Activated CD4-positive, alpha-beta T cell treated with anti-CD3 and anti-CD28 coated beads for 48 hours (primary cell): ENCODE measurements at places on chromosomes 2 and 18.

DNA sequence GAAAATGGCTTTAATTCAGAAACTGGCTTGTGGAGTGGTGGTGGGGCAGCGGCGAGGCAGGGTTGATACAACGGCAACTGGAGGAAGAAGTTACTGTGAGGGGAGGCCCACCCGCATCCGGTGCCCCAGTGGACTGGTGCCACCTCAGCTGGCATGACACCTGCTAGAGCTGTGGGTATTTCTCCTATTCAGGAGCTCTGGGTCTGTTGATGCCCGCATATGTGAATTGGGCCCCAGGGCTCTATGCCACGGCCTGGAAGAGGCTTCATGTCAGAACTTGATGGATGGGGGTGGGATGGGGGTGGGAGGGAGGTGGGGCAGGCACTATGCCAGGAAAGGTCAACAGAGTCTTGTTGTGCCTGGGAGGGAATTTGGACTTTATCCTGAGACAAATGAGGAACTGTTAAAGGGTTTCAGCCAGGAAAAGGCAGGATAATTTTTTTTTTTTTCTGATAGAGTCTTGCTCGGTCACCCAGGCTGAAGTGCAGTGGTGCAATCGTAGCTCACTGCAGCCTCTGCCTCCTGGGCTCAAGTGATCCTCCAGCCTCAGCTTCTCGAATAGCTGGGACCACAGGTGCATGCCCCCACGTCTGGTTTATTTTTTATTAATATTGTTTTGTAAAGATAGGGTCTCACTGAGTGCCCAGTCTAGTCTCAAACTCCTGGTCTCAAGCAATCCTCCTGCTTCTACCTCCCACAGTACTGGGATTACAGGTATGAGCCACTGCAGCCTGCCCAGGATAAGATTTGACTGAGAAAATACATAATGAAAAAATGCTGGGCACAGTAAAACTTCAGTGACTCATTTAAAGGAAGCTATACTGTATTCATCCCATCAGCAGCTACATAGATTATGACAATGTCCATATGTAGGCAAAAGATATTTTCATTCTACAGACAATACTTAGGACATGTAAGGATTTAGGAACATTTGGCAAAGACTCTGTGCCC lies 52.6 kb downstream of the SH2D6 start:
- DNase-seq, result no peak

GRCh38 chr2:238513346-238513745 lies 86.6 kb downstream of the ASB1 start:
- peak; percentile 68 for DNase-seq

DNA sequence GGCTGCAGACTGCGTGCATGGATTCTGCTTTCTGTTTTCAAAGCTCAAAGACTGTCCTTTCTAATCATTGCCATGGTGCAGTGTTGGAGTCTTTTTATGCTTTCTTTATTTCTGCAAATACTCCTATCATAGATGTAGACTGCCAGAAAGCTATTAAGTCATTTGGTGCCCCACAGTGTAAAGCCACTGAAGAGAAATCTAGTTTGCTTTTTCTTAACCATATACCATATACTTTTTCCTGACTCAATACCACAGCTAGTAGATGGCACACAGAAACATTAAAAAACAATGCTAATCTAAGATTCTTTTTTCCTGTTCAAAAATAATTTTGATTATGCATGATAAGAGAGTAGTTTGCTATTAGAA lies 109.9 kb upstream of the RAB27B start:
- no peak for DNase-seq

DNA sequence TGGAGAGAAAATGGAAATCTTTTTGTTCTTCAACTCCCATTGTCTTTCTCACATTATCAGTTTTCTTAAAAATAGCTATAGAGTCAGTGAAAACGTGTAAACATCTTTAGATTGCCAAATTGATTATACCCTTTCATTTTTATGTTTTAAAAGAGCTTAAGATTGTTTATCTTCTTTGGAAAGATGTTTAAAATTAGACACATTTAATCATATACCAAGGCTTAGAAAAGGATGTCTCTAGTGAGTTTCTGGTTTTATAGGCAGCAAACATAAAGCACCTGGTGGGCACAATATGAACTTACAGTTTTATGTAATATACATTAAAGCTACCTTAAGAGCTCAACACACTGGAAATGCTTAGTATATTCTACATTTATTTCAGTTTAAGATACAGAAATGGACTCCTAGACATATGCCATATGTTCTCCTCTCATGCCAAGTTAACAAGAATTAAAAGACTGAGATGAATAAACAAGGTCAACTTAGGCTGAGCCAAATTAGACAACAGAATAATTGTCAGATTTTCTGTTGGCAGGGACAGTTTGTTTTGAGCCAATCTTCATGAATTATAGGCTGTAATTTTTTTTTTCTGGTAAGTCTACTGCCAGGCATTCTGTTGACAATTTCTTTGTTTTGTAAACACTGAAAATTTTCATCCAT lies 112.7 kb downstream of the OTX1 start:
- DNase-seq, result no peak

- no peak for DNase-seq
Observed at GRCh38 chr2:99216096-99216495, 35.1 kb downstream of the MRPL30 start.

DNA sequence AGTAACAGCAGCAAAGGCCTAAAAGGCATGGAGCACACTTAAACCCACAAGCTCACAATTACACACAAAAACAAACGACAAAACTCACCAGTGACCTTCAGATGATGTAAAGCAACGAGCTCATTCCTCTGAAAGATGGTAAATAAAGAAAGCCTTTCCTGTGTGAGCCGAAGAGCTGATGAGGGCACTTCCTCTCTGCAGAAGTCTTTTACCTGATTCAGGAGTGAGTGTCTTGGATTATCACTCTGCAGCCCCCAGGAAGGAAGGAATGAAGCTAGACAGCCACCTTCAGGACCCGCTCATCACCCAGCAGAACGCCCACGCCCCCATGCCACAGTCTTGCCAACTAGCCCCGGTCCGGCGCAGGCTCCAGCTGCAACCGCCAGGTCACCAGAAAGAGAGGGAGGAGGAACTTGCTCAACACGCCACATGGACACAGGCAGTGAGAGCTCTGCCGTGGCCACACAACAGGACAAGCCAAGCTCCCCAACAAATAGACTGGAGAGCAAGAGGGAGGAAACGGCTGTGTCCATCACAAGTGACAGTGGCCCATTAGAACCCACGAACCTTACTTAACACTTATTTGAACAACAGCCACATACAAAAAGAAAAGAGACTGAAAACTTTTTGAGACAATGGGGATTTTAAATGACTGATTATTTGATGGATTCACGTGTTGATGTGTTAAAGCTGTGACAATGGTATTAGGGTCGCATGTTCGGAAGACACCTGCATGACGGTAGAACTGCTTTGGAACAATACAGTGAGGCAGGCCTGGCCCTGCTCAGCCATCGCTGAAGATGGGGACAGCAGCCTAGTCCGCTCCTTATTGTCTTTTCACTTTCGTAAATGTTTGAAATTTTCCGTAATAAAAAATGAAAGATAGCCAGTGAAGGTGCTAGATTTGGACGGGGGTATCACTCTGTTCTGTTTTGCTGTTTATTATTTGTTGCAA lies 127.3 kb downstream of the HDAC4 start:
- peak; percentile 2 for DNase-seq

DNA sequence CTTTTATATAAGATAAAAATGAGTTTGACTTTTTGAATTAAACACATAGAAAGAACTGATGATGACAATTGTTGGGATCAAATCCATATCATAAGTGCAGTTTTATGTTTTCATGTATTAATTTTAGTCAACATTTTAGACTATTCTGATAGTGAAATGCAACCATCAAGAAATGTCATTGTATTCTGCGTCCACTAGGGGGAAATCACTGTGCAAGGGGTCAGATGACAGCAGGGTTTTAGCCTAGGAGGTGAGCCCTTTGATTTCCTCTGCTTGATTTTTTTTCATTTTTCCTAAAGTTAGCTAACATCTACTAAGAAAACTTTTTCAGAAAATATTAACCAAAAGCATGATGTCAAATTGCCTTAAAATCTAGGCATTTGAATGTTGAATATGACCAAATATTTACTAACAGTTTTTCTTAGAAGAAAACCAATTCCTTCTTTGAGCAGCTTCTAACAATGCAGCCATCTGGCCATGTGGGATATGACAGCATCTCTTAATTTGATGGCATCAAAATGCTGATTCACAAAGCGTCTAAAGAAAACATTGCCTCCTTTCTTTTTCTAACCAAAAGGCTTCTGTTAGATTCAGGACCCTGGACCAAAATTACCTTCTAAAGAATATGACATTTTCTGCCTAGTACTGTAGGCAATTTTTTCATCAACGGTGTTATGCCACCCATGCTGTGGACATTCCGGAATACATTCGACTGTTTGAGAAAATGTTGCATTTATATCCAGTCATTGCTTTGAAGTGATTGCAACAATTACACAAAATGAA lies 141.5 kb downstream of the SPHKAP start:
- DNase-seq, result no peak

GRCh38 chr2:47016172-47016913 lies 100.7 kb upstream of the MCFD2 start:
- DNase-seq, result no peak

DNA sequence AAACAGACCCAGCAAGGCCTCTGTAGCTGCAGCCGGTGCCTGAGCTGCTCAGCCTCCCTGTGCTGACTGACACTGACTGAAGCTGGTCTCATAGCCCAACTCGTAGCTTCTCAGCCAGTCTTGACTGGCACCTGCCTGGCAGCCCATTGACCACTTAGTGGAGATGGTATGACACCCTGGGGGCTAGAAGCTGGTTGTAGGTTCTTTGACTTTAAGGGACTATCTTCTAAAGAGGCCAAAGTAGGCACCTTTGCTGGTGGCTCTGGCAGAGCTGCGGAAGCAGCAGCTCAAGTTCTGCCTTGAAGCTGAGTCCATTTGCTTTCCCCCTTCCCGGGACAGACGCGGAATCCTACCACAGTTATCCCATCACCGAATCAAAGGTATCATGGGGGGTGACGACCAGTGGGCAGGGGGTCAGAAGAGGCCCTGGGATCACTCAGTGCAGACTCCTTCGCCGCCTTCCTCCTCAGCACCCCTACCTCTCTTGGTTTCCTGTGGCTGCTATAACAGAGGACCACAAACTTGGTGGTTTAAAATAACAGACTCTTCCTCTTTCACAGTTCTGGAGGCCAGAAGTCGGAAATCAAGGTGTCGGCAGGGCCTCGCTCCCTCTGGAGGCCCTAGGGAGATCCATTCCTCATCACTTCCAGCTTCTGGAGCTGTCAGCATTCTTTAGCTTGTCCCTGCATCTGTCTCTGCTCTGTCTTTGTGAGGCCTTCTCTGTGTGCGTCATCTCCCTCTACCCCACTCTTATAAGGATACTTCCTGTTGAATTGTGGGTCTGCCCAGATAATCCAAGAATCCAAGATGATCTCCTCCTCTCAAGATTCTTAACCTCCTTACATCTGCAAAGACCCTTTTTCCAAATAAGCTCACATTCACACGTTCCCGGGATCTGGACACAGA lies 13.7 kb upstream of the FOSL2 start:
- DNase-seq, result no peak

DNA sequence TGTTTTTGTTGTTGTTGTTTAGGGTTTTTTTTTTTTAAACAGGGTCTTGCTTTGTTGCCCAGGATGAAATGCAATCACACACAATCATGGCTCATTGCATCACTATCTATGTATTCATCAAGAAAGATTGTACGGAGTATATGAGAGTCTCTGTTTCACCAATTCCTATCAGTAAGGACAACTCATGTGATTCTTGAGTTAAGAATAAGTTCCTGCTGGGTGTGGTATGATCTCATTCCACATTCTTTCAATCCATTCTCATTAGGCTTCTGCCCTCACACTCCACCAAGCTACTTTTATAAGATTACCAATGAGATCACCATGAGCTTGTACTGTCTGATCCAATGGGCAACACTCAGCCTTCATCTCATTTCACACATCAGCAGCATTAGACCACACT lies 9.1 kb upstream of the AP1S3 start:
- no peak for DNase-seq
